ENCODE measurements at places on chromosomes 1 and 21.

- DNase-seq = no peak
Measured at GRCh38 chr21:36202726-36203602, 46.3 kb downstream of the DOP1B start.

DNA sequence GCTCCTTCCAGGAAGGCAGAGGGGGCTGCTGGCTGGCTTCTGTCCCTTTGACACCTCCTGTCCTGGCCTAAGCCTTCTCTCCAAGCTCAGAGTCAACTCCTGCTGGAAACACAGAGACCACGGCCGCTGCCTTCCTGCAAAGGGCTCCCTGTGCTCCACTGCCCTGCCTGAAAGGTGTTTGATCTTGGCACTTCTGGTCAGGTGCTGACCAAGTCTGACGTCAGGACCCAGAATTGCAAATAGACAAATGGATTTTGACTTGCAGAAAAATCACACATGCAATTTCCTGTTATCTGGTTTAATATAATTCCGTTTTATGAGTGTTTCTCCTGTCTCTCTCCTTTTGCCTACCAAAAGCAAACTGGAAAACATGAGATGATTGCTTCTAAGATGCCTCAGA lies 86.5 kb upstream of the HMGB4 start:
- no peak for DNase-seq

GRCh38 chr1:150259758-150260669 lies 2.4 kb downstream of the CA14 start:
- no peak for DNase-seq

GRCh38 chr1:198906739-198907422 lies 268.0 kb downstream of the PTPRC start:
- DNase-seq = no peak

- DNase-seq = no peak
Measured at GRCh38 chr1:202249436-202249835, 55.8 kb downstream of the LGR6 start.

- DNase-seq = no peak
Measured at GRCh38 chr1:17359808-17360207, 12.2 kb upstream of the PADI6 start.

DNA sequence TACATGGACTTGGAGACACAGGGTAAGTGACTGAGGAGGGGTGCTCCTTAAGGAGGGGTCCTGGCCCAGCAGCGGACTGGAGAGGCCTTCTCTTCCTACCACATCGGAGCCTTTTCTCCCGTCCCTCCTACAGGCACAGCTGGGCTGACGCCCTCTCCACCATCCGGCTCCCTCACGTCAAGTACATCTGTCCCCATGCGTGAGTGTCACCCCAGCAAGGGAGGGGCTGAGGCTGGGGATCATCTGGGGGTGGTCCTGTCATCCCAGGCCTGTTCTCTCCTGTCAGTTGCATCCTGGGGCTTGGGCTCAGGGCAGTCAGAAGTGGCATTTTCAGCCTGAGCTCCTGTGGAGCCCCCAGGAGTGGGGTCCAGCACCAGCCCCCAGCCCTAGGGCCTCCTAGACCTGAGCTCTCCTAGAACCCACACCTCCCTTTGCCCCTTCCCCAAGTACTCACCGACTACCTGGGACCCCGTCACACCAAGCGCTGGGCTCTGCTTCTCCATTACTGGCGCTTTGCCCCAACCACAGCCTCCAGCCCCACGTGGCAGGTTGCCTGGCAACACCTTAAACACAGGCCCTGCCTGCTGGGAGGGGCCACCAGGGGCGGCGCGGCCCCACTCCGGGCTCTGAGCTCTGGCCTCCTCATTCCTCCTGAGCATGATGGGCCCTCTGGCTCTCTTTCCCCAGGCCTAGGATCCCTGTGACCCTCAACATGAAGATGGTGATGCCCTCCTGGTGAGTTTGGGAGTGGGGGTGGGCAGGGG lies 2.3 kb downstream of the LYPLA2 start:
- no peak for DNase-seq

GRCh38 chr1:92274939-92275338 lies 23.8 kb downstream of the GLMN start:
- DNase-seq = no peak

DNA sequence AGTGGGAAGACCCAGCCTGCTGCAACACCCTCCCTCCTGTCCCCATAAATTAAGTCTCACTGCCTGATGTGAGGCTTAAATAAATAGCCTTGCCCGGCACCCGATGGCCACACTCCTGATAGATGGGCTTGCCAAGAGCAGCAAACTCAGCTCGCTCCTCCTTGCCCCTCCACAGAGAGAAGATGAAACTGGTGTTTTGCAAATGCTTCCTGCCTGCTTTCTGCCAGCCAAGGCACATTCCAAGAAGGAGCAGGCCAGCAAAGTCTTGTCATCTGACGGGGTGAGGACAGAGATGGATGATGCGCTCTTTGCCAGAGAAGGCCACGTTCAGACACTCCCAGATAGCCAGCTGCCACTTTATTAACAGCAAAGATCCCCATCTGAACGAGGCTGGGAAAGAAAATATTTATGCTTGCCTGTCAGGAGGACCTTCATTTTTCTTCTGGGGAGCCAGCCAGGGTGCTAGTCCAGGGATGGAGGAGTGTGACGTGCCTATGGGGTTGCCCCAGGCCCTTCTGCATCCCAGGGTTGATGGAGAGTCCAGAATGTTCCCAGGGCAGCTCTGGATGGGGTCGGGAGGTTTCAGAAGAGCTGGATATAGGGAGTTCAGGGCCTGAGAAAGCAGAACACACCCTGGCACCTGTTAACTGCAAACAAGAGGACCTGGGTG lies 265.4 kb downstream of the FOXD2 start:
- DNase-seq = no peak

- DNase-seq = no peak
Measured at GRCh38 chr1:109573785-109574184, 25.4 kb downstream of the GNAI3 start.

DNA sequence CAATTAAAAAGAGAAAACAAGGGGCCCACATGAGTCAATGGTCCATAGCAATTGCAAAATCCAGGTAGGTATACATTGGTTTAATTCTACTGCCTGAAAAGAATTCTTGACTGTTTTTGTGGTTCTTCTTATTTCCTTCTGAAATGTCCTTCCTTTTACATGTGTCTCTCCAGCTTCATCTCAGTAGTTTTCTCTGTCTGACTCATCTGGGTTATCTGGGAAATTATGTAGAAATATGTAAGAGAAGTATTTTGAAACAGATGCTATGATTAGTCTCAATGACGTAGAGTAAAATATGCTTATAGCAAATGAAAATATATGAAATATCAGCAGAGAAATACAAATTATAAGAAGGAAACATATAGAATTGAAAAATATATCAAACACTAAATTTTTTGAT lies 953.2 kb downstream of the BRINP3 start:
- no peak for DNase-seq

- no peak for DNase-seq
Measured at GRCh38 chr1:53376742-53377437, 49.0 kb upstream of the LRP8 start.

- DNase-seq = no peak
Measured at GRCh38 chr1:156510709-156511108, 10.1 kb upstream of the MEF2D start.

GRCh38 chr21:45481566-45481965 lies 60.7 kb downstream of the SLC19A1 start:
- no peak for DNase-seq

DNA sequence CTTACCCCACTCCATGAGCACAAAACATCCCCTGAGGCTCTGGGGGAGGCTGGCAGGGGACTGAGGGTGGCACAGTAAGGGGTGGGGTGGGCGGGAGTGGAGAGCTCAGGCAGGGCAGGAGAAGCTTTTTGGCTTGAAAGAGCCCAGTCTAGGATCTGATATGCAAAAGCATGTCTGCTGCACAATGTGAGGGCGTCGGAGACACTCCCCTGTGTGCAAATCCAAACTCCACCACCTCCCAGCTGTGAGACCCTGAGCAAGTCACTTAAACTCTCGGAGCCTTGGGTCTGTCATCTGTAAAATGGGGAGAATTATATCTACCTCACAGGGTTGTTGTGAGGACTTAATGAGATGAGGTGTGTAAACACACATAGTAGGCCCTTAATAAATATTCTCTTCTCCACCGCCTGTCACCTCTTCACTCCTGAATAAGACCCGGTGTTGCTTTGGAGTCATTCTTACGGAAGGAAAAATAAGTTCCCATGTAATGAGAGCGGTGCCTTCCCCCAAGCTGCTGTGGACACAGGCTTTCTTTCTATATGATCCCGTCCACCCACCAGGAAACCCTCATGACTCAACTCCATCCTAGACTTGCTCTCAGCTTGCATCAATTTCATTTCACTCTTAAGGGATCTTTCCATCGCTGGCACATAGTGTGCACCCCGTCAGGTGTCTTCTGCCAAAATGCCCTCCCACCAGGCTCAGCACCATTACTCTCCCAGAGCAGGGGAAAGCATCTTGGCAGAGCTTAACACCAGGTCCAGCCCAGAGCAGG lies 12.5 kb downstream of the KCNN3 start:
- DNase-seq = peak; percentile 46

GRCh38 chr1:27049607-27050006 lies 37.0 kb upstream of the TENT5B start:
- DNase-seq = no peak

- no peak for DNase-seq
Measured at GRCh38 chr1:14739082-14739832, 140.8 kb downstream of the KAZN start.

- peak; percentile 85 for DNase-seq
Measured at GRCh38 chr1:12438349-12438924, 179.6 kb downstream of the DHRS3 start.

DNA sequence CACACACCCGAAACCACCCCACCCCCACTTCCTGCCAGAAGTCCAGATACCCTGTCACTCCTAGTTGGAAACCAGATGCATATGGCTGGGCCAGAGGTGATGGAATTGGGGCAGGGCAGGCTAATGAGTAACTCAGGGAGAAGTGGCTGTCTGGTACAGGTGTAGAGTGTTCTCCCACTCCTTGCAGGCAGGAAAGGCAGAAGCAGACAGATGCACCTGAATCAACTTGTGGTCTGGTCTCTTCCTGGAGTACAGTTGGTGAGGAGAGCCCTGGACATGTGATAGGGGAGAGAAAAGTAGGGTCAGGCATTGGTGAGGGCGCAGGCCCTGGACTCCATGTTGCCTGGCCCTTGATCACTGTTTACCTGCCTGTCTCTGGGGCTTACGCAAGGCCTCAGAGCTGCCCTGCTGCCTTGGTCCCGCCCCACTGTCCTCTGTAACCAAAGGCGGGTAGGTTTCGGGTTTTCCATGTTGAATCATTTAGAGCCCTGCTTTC lies 2.5 kb downstream of the CGN start:
- DNase-seq = no peak

DNA sequence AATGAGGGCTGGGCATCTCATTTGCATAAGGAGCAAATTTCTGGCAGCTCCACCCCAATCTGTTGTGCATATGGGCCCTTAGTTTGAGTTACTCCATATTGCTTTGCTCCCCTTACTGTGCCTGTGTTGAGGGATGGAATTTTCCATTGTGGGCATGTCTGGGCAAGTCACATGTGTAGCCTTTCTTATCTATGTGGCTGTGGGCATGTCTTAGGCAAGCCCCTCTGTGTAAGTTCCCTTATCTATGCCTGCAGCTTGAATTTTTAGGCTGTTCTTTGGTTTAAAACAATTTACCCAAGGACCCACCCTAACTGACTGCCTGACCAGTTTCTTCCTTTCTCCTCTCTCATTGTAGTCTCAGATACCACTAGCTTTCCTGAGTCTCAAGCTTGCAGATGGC lies 405.7 kb upstream of the NCAM2 start:
- DNase-seq = no peak
